ENCODE measurements at places on chromosomes 7 and 10. TPM values are rescaled to one million over a fixed set of nuclear protein-coding genes. Genes with fewer than 3 reads are reported as not detected.

WDR11 gene
- 12.3 TPM for total RNA-seq

- DNase-seq = no peak
These were observed 41.4 kb upstream of the CD36 start for GRCh38 chr7:80596933-80597517.

- DNase-seq = no peak
These were observed 87.6 kb downstream of the XRCC2 start for GRCh38 chr7:152588350-152588749.

GRCh38 chr7:127934711-127935110, 96.5 kb downstream of the LRRC4 start:
- DNase-seq = no peak
